ENCODE measurements at places on chromosomes 1 and 21.

DNA sequence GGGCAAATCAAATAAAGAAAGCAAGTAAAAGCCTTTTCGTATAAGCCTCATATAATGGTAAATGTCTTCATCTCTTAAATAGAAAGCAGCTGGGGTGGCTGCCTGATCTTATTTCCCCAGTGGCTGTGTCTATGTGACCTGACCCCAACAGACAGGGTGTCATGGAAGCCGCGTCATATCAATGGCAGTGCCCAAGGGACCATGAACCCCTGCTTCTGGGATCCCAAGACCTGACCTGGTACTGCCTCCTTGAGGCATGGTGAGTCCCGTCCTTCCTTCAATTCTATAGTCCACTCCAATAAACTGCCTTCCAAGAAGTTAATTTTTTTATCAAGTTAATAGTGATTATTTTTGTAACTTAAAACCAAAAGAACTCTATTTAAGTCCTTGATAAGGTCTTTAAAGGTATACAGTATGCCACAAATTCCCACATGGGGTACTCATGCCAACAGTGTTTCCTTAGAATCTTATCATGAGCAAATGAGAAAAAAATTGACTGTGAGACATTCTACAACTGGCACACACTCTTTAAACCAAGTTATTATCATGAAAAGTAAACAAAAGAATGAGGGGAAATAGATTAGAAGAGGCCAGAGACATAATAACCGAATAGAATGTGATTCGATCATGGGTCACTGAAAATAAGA, 104.6 kb downstream of the ADSS2 start:
- no peak for DNase-seq

DNA sequence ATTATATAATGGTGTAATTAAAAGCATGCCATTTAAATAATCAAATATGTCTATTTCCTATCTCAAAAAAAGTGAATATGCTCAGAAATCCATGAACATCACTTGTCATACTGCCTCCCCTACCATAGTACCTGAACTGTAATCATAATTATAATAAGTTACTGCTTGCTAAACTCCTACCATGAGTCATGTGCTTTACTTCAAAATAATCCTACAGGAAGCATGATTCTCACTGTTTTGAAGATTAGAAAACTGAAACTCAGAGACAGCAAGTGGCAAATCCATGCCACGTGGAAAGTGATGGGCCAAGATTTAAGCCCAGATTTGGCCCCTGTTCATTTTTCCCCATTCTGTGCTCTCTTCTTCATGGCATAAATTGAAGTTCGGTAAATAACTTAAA, 5.2 kb downstream of the LRRC7 start:
- no peak for DNase-seq

DNA sequence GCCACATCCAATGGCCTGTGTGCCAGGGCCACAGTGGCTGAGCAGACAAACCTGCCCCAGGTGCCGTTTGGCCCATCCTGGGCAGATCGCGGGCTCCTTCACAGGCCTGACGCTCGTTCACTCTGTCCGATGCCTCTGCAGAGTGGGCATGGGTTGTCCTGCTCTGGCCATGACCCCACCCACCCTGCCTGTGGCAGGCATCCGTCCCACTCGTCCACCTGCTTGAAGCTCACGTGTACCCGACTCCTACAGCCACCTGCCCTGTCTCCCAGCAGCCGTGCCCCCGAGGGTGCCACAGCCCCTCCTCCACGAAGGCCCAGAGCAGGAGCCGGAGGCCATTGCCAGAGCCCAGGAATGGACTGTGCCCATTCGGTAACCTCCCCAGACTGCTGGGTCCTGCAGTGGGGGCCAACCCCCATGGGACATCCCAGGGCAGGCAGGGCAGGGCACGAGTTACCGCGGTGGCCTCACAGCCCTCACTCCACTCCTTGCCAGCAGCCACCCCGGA, 41.9 kb downstream of the TRIM11 start:
- peak; percentile 77 for DNase-seq

DNA sequence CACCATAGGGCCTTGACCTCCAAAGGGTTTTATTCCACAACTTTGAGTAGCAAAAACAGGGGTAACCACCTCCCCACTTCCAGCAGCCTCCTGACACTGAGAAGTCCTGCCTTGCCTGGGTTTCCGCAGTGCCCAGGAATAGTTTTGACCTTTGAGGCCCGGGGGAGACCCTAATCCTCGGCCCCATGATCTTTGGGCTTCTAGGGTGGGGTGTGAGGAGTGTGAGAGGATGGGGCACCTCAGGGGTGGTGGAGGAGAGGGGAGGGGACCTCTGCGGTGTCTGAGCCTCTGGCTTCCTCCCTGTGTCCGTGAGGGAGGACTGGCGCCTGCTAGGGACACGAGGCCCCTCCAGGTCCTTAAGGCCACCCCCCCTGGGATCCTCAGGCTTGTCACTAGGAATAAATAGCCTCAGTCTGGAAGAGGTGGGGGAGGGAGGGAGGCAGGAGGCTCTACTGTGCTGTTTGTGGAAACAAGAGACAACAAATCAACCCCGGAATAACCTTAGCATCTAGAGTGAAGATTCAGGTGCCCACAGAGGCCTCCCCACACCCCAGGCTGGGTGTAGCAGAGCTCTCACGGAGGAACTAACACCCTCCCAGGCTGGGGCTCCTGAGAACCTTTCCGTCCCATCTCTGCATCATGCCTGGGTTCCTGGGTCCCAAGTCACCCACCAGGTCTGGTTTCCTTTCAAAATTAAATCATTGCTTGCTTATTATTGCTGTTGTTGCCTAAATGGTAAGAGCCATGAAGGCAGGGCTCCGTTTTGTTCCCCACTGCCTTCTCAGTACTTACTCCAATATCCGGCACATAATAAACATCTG, 904 bp upstream of the FHL3 start:
- DNase-seq: peak; percentile 62

Data from posterior vena cava (tissue), 2 donors.